ENCODE measurements at places on chromosomes 11 and 22.
A peak's percentile ranks its signal among the peaks of the same experiment; 100 is the strongest.

DNA sequence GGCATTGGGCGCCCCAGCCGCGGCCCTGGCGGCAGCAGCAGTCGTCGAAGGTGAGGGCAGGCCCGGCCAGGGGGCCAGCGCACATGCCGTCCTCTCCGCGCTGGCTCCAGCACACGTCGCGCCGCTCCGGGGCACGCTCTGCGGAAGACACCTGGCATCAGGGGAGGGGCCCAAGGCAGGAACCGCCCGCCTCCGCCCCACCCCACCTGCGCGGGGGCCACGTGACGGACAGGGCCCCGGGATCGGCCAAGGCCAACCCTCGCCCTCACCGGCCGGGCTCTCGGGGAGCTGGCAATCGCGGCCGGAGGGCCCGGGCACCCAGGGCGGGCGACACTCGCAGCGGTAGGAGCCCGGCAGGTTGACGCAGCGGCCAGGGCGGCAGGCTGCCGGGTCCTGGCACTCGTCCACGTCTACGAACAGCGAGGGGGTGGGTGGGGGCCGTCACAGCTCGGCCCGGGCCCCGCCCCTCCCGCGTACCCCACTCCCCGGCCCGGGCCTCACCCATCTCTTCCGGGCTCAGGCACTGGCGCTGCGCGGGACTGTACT lies 14.9 kb downstream of the SCYL1 start:
- DNase-seq = no peak

GRCh38 chr11:111676878-111677585 lies 74.8 kb downstream of the SIK2 start:
- no peak for DNase-seq

DNA sequence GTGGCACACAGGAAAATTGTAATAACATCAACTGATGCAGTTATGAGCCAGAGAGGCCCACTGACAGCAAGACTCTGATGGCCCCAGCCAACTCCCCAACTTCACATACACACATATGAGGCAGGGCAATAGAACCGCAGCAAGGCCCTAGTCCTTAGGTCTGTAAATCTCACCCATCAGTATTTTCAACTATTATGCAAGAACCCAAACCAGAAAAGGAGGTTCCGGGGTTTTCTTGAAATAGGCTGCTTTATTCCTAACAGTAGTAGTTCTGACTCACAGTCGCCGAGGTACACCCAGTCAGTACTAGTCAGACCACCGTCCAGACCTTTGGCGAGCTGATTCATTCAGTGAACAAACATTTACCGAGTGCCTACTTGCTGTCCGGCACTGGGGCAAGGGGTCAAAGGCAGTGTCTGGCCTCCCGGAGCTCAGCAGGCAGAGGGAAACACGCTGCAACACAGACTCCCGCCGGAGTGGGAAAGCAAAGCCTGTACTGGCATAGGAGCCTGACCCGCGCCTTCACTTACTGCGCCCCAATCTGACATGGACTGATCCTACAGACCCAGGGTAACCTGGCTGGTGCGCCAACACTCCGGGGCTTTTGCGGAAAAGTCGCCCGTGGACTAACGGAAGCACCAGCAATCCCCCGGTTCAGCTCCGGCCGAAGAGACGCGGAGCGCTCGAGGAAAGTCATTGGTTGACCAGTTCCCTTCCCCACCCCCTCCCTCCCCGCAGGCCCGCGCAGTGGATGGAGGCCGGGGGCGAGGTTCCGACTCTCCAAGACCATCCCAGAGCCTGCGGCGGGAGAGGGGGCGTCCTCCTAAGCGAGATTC lies 1.3 kb downstream of the PLEKHA7 start:
- DNase-seq = no peak

DNA sequence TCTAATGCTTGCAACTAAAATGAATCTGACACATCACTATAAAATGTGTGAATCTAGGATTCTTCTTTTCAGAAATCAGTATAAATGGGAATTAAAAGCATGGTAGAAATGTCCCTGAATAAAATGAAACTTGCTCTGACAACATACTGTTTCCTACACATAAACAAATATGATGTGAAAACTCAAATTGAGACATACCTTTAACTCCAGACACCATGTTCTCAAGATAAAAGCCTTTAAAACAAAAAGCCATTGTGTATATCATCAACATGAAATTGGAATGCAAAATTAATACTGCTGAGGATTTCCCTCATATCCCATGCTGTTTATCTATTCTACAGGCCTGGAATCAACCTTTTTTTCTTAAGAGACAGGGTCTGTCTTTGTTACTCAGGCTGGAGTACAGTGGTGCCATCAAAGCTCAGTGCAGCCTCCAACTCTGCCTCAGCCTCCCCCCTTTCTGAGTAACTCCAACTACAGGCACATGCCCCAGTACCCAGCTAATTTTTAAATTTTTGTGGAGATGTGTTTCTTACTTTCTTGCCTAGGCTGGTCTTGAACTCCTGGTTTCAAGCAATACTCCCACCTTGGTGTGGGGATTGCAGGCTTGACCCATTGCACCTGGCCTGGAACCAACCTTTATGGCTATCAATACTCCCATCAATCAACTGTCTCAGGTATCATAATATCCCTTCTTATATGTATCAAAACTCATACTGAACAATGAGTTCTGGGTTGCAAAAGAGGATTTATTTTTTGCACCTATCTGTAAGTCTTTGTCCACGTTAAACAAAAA lies 6.7 kb downstream of the TAF1D start:
- DNase-seq = no peak

DNA sequence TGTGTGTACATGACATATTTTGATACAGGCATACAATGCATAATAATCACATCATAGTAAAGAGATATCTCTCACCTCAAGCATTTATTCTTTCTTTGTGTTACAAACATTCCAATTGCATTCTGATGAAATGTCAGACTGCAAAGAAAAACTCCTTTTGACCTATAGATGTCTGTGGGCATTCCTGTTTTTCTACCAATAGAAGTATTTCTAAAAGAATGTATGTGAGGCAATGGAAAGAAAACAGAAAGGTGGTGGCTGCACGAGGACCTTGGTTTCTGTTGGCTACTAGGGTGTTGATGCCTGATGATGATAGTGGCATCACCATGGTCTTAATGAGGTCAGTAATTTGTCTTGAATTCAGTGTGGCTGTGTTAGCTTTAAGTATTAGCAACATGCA lies 137.0 kb upstream of the ANO3 start:
- no peak for DNase-seq

GRCh38 chr11:61384271-61385242 lies 7.8 kb upstream of the TMEM216 start:
- DNase-seq = no peak

DNA sequence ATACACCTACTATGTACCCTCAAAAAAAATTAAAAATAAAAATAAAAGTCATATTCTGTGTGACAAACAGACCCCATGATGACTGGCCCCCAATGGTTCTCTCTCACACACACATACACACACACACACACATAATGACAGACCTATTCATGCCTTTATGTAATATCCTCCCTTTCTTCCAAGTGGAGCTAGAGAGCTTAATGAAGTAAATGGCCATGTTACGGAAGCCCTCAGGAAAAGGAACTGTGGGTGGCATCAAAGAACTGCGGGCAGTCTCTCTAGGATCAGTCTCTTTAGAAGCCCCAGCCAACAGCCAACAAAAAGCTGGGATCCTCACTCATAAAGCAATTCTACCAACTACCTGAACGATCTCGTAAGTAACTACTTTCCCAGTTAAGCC lies 125.5 kb downstream of the SIK3 start:
- DNase-seq = no peak

- DNase-seq = no peak
Observed at GRCh38 chr11:130773244-130773820, 142.9 kb downstream of the SNX19 start.

GRCh38 chr11:65595131-65595530 lies 469 bp downstream of the KCNK7 start:
- DNase-seq = no peak

DNA sequence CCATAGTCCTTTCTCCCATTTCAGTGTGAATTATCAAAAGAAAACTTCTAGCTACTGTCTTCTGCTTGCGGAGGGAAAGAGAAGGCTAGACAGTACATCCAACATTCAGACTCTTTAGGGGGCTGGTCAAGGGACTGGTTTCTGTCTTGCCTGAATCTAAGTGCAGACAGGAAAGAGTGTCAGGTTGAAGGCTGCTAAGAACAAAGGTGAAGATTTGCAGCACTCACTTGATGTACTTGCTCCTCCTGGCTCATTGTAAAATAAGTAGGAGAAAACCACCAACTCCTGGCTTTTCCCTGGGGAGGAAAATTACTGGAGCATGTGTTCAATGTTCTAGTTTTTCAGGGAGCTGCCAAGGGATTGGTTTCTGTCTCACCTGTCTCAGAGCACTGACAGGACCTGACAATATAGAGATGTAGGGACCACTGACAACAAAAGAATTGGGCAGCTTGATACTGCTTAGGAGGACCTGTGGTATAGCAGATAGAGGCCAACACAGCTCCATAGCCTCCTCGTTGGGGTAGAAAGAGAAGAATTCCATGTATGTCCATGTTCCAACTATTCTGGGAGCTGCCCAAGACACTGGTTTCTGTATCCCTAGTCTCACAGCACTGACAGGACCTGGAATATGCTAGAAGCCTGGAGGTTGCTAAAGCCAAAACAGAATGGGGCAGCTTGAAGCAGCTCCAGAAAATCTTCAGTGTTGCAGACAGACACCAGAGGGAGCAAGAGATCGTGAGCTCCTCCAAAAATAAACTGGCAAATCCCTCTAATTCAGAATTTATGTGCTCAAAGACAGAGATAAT lies 39.7 kb upstream of the MMP12 start:
- DNase-seq = no peak

GRCh38 chr11:85076535-85077330 lies 550.4 kb downstream of the DLG2 start:
- DNase-seq = no peak

DNA sequence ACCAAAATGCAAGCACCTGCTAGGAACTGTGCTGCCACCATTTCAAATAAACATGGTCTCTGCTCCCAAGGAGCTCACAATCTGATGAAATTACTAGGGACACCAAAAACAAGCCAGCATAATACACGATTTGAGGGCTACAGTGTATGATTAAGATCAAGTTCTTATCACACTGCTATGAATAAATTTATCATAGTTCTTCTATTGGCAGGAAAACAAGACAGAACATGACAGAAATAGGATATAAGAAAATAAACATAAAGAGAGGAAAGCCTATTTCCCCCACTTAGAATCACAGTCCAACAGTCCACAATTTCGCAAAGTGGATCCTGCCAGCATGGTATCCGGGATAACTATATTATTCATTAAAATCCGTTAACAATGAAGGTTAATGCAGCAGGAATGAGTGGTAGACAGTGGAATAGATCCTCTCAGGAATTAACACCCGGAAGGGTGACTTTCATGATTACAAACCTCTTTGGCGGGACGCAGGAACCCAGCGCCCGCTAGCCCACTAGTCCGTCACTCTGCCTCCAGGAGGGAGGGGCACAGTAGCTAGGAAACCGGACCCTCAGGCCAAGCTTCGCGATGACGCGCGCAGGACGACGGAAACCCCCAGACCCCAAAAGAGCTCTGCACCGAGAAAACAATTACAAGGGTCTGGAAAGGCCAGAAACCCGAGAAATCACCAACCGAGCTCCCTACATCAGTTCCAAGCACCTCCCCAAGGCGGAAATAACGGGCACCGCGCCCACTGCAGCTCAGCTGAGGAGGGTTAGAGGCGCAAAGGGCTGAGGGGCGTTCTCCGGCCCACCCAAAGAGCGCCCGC lies 607 bp downstream of the CCDC82 start:
- DNase-seq = no peak

DNA sequence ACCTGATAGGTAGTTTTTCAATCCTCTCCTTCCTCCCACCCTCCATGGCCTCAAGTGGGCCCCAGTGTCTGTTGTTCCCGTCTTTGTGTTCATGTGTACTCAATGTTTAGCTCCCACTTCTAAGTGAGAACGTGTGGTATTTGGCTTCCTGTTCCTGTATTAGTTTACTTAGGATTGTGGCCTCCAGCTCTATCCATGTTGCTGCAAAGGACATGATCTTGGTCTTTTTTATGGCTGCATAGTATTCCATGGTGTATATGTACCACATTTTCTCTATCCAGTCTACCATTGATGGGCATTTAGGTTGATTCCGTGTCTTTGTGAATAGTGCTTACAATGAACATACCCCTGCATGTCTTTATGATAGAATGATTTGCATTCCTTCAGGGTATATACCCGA lies 54.1 kb upstream of the CFAP300 start:
- no peak for DNase-seq

DNA sequence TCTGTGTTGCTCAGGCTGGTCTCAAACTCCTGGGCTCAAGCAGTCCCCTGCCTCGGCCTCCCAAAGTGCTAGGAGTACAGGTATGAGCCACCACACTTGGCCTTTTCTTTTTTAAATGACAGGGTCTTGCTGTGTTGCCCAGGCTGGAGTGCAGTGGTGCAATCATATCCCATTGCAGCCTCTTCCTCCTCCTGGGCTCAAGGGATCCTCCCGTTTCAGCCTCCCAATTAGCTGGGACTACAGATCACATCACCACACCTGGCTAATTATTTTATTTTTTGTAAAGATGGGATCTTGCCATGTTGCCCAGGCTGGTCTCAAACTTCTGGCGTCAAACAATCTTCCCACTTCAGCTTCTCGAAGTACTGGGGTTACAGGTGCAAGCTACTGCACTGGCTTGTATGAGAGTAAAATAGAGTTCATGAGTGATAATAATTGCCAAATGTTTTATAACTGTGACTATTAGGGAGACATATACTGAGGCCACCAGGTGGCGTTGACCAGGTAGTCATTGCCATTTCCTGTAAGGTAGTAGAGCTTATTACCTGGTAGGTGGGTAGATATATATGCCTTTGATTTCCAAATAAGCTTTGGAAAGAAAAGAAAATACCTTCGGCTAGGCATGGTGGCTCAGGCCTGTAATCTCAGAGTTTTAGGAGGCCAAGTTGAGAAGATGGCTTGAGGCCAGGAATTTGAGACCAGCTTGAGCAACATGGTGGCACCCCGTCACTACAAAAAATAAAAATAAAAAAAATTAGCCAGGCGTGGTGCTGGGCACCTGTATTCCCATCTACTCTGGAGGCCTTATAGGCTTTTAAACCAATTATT lies 5.4 kb downstream of the FDX1 start:
- DNase-seq = no peak

DNA sequence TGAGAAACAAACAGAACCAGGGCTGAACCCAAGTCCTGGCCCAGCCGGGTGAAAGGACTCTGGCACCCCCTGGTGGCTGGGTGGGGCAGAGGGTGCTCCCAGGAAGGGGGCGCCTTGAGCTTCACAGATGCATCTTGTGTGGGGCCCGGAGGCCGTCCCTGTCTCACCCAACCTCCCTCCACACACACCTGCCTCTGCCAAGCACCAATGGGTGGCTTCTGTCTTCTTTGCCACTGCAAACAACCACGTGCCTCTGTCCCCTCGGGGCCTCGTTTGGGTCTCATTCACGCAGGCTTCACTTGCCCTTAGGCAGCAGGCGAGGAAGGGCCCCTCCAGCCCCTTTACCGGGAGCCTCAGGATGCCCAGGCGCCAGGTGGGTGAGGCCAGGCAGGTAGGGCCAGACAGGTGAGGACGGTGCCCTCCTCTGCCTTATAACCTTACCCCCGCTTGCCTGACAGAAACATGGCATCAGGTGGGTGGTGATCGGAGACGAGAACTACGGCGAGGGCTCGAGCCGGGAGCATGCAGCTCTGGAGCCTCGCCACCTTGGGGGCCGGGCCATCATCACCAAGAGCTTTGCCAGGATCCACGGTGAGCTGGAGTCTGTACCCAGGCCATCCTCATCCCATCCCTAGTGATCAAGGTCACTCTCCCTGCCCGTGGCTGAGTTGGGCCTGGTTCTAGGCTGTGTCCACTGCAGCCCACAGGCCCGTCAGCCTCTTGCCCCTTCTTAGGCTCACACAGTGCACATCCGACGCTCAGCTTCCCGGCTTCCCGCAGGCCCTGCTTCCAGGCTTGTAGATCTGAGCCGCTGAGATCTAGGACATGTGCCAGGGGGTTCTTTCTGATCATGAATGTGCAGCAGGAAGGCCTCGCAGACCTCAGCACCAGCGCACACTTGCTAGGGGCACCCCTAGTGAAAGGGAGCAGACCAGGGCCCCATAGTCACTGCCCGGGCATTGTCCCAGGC lies 17.2 kb downstream of the POLR3H start:
- DNase-seq = peak; percentile 81
